ENCODE measurements at places on chromosomes 5 and 9.

- DNase-seq = no peak
These were observed 28.8 kb downstream of the SPOCK1 start for GRCh38 chr5:137470111-137470920.

- DNase-seq = no peak
These were observed 1917.9 kb downstream of the EFNA5 start for GRCh38 chr5:105752801-105753200.

- no peak for DNase-seq
These were observed 2.6 kb upstream of the ANKRD18A start for GRCh38 chr9:38622951-38623350.

DNA sequence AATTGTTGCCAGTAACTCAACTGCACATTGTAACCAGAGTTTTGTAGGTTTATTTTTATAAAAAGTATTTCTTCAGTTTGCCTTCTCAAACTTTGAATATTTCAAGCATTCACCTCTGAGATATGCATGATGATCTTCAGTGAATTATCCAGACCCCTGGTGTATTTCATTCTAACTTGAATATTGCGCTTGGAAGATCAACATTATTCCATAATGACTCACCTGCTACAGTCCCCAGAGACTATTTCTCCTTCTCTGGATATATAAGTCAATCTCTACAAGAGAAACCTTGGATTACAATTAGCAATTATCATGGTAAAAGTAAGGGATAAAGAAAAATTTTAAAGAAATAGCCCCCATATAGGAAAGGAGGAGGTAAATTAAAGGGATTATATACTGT is 1041.0 kb downstream of the TLE1 start:
- DNase-seq = no peak

- no peak for DNase-seq
These were observed 33.2 kb downstream of the DIAPH1 start for GRCh38 chr5:141585594-141585993.

DNA sequence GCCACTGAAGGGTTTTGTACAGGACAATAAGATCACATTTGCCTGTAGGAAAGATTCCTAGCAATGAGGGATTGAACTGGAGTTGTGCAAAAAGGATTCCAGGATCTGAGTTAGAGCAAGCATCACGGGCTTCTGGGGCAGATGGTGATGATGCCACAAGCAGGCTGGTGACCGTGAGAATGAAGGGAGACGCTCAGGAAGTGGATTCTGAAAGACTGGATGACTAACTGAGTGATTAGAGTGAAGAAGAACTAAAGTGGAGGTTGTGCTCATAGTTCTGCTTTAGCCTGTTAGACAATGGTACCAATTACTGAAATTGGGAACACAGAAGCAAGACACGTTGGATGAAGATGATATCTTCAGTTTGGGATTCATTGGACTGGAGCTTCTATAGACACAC is 168.2 kb downstream of the CD180 start:
- no peak for DNase-seq

GRCh38 chr5:62732677-62733121 is 154.1 kb downstream of the LRRC70 start:
- DNase-seq = no peak

DNA sequence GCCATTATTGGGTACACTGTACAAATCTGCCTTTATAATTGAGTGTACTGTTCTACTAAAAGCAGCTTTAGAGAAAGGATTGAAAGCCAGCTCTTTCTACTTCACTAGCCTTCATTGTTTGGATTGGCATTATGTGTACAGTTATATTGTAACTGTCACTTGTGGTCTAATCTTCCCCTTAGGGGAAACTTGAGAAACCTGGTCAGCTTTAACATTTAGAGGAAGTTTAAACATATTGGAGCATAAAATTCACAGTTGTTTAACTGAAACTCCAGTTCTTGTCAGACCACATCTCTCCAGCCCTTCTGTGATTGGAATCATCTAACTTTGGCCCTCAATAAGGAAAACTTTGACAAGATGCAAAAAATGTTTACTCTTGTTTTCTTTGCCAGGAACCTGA is 24.6 kb downstream of the PIK3R1 start:
- DNase-seq = no peak

- DNase-seq = no peak
These were observed 129.2 kb downstream of the CRB2 start for GRCh38 chr9:123485216-123485615.

DNA sequence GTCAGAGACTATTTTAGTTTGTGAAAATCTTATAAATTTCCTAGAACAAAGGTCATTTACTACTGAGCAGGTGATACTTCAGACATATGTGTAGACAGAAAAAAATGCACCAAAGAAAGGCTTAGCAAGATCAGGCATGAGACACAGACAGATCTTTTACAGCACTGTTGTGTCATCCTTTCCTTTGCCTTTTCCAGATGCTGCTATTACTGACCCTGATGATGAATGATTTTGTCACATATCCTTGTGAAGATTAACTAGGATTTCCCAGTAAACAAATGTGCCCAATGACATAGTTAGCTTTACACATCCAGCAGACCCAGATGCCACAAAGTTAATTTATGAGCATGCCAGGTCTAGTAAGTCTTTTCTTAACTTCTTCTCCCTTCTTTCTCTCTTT is 68.2 kb downstream of the DMRTA1 start:
- no peak for DNase-seq

- DNase-seq = no peak
These were observed 77.4 kb downstream of the KCNIP1 start for GRCh38 chr5:170581211-170581610.

DNA sequence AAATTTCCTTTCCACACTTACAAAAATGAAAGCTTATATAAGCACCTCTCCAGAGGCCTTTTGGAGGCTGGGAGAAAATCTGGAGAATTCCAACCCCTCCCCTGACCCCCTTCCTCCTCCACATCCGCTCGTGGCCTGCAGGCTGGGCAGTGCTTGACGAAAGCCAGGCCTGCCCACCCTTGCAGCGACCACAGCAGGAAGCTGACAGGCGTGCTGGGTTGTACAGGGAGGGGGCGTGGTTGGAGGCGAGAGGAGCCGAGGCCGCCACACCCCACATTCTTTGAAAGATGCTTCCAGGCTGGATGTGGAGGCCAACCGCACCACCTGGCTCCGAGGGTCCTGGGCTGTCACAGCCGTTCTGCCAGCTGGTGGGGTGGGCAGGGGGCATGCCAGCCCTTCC is 47.8 kb upstream of the IER5L start:
- DNase-seq = no peak

DNA sequence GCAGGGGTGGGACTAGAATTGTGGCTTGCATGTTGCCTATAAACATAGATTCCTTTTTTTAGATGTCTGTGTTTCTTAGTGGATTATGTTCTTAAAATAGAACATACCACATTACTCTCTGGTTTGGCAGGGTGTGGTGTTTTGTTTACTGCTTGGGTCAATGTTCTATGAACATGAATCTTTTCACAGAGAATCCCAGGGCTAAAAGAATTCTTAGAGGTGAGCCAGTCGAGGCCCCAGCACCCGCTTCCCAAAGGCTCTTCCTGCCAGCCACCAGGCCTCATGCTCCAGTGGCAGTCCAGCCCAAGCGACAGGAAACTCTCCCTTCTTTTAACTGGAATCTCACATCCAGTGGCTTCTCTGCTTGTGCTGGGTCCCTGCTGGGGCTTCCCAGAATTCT is 126.6 kb downstream of the C9orf152 start:
- DNase-seq = no peak

- no peak for DNase-seq
These were observed 13.5 kb upstream of the TSSK1B start for GRCh38 chr5:113448252-113448651.

GRCh38 chr5:61114441-61114840 is 47.8 kb downstream of the SMIM15 start:
- no peak for DNase-seq

GRCh38 chr5:159430361-159431012 is 100.2 kb upstream of the IL12B start:
- no peak for DNase-seq

GRCh38 chr9:5818424-5819142 is 14.3 kb downstream of the ERMP1 start:
- DNase-seq = no peak

- no peak for DNase-seq
These were observed 2001.3 kb upstream of the NUDT12 start for GRCh38 chr5:105563842-105564241.

DNA sequence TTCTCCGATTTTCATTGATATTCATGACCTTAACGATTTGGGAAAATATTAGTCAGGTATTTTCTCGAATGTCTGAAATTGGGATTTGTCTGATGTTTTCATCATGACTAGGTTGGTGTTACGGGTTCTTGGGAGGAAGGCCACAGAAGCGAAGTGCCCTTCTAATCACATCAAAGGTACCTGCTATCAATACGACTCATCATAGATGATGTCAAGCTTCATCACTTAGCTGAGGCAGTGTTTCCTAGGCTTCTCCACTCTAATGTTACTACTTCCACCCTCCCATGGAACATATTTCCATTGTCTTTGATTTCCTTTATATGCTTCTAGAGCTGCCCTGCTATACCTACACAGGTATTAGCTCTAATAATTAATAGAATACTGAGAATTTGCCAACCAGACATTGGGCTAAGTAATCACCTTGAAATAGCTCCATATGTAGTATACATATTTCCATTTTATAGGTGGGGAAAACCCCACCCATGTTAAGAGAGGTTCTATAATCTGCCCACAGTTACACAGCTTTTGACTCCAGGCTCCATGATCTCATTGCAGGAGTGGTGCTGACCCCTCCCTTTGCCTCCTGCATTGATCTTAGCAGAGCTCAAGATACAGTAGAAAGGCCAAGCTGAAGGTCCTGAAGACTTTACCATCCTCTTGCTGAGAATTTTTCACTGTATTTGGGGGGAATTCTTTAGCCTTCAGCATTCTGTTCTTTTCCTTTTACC is 238.6 kb upstream of the ADAMTSL1 start:
- DNase-seq = no peak

- no peak for DNase-seq
These were observed 92.2 kb downstream of the CDC42SE2 start for GRCh38 chr5:131355971-131356528.

DNA sequence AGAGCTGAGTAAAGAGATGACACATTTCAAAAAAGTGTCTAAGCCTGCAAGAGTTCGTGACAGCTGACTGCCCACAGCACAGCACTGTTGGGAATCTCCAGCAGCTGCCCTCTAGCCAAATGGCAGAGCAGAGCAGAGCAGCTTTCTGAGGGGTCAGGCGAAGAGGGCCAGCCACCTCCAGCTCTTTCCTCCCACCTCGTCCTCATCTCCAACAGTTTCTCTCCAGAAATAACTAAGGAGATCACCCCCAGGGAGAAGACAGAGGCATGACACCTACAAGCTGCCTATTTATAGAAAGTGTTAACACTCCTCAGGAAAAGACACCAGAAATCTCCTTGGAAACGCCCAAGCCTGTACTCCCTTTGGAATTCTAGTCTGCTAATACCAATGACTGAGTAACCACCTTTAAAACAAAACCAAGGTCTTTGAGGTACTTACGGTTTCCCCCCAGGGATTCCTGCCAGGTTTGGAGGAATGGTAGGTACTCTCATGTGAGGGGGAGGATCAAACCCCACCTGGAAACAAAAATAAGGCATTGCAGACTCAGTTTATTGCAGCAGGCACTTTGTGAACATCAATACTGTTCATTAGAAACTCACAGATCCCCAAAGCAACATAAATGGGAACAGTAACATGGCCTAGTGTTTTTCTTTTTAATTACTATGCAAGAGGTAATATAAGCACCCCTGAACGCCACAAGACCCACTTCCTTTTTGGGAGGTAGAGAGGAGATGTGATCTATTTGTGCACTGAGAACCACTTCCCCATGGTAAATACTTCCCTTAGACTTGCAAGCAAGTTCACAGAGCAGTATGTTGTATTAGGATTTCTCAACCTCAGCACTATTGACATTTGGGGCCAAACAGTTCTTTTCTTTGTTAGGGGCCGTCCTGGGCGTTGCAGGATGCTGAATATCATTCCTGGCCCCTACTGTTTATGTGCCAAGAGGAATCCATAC is 79.3 kb downstream of the TLE1 start:
- DNase-seq = no peak

DNA sequence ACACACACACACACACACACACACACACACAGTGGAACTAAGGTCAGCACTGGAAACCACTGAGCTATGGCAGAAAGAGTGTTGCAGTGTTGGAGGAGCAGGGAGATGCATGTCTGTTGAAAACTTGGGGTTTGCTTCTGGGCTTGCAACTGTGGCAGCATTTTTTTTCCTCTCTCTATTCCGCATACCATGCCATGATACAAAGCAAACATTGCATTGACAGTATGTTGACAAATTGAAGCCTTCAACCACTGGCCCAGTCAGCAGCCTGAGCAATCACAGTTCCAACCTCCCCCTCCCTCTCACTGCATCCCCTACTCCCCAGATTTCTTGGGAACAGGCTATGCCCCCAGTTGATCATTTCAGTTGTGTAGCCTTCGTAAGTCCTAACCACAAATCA is 478.1 kb upstream of the WWC1 start:
- DNase-seq = no peak

GRCh38 chr5:167730121-167730520 is 561.3 kb upstream of the WWC1 start:
- no peak for DNase-seq

- DNase-seq = no peak
These were observed 9.6 kb downstream of the C5orf47 start for GRCh38 chr5:173998531-173998930.

DNA sequence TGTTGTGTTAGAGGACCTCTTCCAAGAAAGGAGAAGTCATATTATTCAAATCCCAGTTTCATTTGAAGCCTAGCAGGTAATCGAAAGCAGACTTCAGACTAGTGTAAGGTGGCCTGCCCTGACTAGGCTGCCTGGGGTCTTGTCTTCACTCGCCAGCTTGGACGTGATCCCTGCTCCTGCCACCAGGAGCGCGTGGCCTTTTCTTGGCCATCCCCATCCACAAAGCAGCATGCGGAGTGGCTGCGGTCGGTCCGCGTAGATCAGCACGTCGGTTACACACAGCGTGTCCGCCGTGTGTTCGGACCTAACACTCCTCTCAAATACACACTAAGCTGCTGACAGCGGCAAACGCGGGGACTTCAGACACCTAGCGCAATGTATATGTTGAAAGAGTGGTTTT is 37.3 kb downstream of the CFAP77 start:
- DNase-seq = no peak

- no peak for DNase-seq
These were observed 2204.9 kb upstream of the WWC1 start for GRCh38 chr5:166086568-166086967.

DNA sequence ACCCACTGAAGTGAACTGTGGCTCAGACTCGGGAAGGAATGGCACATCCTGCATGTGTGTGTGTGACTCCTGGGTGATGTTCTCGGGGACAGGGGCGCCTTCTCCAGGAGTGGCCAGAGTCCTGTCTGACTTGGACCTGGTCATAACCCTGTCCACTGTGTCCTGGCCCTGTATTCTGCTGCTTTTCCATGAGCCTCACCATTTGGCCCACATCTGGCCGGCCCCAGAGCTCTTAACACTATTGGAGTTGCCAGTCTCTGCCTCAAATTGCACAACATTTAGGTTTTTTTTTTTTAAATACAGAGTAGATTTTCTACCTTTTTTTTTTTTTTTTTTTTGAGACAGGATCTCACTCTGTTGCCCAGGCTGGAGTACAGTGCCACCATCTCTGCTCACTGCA is 278.3 kb upstream of the TUT7 start:
- DNase-seq = no peak
